ENCODE measurements at places on chromosomes 2 and 18. TPM values are rescaled to one million over a fixed set of nuclear protein-coding genes. Genes with fewer than 3 reads are reported as not detected.

The SOS1 gene
- total RNA-seq, result 27.6 TPM

The GLI2 gene
- 3.3 TPM for total RNA-seq

The RSAD2 gene
- total RNA-seq, result 1.7 TPM

The AMER3 gene
- total RNA-seq, result not detected

The SAG gene
- total RNA-seq, result not detected

The ATG4B gene
- total RNA-seq, result 30.0 TPM

The DLGAP1 gene
- 0.51 TPM for total RNA-seq

The SULT1C4 gene
- 0.26 TPM for total RNA-seq

The VIT gene
- total RNA-seq, result 0.77 TPM

The IGFBP2 gene
- total RNA-seq, result 36.3 TPM

GRCh38 chr2:235543128-235543750 lies 49.4 kb downstream of the AGAP1 start:
- no peak overlapping the region for H3K27ac ChIP-seq
- H3K36me3 ChIP-seq, result no peaks in the 10 kb centered on the region
- H3K4me1 ChIP-seq, result no peaks in the 10 kb centered on the region
- no peaks in the 10 kb centered on the region for H3K27me3 ChIP-seq
- no peak for DNase-seq
- H3K4me3 ChIP-seq, result no peak overlapping the region

DNA sequence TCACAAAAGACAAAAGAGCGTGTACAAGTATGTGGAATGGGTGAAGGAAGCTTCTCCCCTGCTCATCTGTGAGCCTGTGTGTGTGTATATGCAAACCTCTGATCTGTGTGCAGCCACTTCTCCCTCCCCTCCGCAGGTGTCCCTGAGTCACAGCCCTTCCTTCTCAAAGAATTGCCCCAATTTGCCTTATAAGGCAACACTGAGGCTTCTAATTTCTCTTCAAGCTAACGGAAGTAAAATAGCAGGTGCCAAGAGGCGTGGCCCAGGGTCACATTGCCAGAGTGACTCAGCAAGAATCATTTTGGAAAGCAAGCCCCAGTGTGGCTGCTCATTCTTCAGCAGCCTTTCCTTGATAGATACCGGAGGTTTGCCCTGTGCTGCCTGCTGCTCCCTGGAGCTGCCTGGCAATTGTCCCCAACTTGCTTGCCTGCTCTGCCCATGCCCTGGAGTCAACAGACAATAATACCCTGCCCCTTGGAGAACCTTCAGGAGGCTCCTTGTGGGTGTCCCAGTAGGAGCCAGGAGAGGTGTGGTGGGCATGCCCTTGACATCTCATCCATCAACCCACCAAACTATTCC lies 37.3 kb upstream of the BMP10 start:
- H3K27ac ChIP-seq, result peak overlapping the region; percentile 6
- H3K36me3 ChIP-seq, result no peaks in the 10 kb centered on the region
- H3K4me1 ChIP-seq, result peaks cover 7% of the 10 kb centered on the region
- H3K4me3 ChIP-seq, result no peak overlapping the region
- H3K27me3 ChIP-seq, result no peaks in the 10 kb centered on the region

DNA sequence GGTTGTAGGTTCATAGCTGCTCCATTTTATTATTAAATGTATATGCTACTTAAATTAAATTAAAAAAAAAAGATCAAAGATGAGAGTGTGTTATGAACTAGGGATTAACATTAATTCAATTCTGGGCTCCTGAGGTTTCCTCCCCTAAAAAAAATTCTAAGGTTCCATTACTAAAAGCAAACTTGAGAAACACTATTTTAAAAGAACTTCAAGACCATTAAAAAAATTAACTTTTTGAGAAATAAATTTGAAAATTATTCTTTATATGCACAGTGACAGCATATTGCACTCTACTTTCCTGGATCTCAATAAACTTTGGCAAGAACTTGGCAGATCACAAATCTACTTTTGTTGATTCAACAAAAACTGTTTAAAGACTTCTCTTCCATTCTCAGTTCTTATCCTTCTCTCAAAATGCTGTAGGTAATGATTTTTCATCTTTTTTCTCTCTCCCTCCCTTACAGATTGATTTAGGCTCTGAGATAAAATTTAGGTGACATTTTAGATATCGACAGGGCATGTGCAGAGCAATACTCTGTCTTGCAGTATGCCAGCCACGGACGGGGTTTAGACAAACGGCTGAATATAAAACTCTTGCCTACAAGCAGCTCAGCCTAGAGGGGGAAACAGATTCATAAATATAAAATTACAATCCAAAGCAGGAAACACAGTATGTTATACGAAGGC lies 592 bp upstream of the MARS2 start:
- no peak for DNase-seq
- H3K4me1 ChIP-seq, result peaks cover 8% of the 10 kb centered on the region
- no peaks in the 10 kb centered on the region for H3K27me3 ChIP-seq

DNA sequence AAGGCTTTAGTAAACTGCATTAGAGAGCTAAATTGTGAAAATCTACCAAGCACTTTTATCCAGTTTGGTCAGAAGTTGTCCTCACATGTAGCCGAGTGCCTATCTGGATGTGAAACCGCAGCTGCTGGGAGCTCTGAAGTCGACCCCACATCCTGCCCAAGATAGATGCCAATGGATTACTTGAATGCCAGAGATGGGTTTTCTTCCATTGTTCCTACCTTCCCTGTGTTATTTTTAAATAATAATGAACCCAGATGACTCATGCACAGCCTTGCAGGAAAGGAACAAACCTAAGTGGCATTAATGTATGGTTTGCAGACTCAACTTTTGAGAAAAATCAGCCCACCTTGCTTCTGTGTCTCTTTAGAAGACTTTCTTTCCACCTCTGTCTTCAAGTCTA lies 408.5 kb downstream of the FBXO15 start:
- no peaks in the 10 kb centered on the region for H3K36me3 ChIP-seq
- no peak overlapping the region for H3K27ac ChIP-seq
- no peaks in the 10 kb centered on the region for H3K4me1 ChIP-seq
- H3K27me3 ChIP-seq, result no peaks in the 10 kb centered on the region
- peak; percentile 85 for DNase-seq

GRCh38 chr2:215104226-215104625 lies 34.2 kb downstream of the ABCA12 start:
- DNase-seq, result no peak
- H3K27ac ChIP-seq, result no peak overlapping the region
- H3K4me1 ChIP-seq, result no peaks in the 10 kb centered on the region
- H3K4me3 ChIP-seq, result no peak overlapping the region
- H3K27me3 ChIP-seq, result no peaks in the 10 kb centered on the region
- H3K36me3 ChIP-seq, result no peaks in the 10 kb centered on the region

DNA sequence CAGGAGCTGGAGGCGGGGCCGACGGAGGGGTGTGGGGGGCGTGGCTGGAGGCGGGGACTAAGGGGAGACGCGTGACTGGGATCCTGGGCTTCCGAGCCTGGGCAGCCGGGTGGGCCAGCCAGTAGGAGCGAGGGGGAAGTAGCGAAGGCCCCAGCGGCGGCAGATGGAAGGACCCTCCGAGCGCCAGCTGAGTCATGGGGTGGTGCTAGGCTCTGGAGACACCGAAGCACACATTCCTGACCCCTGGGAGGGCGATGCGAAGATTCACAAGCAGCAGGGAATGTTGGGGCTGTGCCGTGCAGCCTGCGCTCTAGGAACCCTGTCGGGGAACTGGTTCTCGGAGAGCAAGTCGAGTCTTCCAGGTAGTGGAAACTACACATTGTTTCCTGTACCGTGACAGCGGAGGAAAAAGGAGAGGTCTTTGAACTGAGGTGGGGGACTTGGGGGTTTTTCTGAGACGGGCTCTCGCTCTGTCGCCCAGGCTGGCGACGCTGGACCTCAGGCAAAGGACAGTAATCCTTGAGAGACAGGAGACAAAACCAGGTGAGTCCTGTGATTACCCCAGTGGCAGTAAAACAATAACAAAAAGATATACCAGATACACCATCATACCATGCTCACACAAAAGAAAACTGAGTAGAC lies 650 bp upstream of the AFG3L2 start:
- H3K27me3 ChIP-seq, result no peaks in the 10 kb centered on the region
- DNase-seq, result no peak
- peak overlapping the region; percentile 65 for H3K4me3 ChIP-seq

DNA sequence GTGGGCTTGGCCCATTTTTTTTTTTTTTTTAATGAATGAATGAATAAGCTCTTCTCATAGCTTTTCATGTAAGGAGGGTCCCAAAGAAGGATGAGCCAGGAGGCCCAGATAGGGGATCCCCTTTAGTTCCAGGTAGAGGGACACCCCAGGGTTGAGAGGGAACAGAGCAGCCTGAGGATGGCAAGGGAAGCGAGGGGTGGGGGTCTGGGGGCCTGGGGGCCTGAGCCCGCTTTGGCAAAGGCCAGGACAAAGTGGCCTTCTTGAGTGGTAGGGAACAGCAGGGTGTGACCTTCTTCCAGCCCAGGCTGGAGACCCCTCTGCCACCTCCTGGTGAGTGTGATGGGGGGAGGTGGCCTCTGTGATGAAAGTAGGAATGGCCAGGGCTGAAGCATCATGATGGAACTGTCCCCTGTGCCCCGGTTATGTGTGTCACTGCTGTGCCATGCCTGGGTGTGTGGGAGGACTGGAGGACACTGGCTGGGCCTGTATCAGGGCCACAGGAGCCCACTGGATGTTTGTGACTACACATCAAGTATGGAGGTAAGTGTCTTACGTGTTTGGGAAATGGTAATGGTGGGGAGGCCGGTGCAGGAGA lies 263.5 kb upstream of the HDAC4 start:
- no peak for DNase-seq
- no peak overlapping the region for H3K4me3 ChIP-seq
- no peaks in the 10 kb centered on the region for H3K4me1 ChIP-seq
- H3K27me3 ChIP-seq, result no peaks in the 10 kb centered on the region
- no peaks in the 10 kb centered on the region for H3K36me3 ChIP-seq

GRCh38 chr2:159728629-159729028 lies 16.3 kb downstream of the MARCHF7 start:
- no peak for DNase-seq
- no peak overlapping the region for H3K4me3 ChIP-seq
- no peak overlapping the region for H3K27ac ChIP-seq

DNA sequence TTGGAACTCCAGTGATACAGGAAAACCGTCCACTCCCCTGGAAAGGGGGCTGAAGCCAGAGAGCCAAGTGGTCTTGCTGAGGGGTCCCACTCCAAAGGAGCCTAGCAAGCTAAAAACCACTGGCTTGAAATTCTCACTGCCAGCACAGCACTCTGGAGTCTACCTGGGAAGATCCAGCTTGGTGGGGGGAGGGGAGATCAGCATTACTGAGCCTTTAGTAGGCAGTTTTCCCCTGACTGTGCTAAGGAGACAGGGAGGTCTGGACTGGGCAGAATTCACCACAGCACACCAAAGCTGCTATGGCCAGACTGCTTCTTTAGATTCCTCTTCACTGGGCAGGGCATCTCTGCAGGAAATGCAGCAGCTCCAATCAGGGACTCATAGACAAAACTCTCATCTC lies 510.7 kb upstream of the LRRTM1 start:
- no peaks in the 10 kb centered on the region for H3K4me1 ChIP-seq
- H3K36me3 ChIP-seq, result no peaks in the 10 kb centered on the region
- H3K27ac ChIP-seq, result no peak overlapping the region
- DNase-seq, result no peak

- no peaks in the 10 kb centered on the region for H3K36me3 ChIP-seq
- H3K4me3 ChIP-seq, result no peak overlapping the region
- no peak for DNase-seq
- no peaks in the 10 kb centered on the region for H3K4me1 ChIP-seq
Measured at GRCh38 chr2:239930378-239930777, 94.8 kb downstream of the NDUFA10 start.

DNA sequence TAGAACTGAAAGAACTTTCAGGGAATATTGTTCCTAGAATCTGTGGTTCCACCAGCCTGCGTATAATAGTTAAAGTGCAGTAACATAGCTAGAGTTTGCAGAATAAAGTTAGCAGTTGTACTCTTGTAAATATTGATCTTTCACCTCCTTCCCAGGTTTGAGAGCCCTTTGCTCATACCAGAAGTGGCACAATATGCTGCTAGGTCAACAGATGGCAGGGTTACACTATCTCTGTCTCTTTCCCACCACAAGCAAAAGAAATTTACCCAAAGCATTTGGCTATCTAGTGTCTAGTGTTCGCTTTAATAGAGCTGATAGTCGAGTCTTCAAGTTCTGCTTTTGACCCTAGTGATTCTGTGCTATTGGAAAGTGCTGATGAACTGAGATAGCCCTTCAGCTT lies 119.0 kb upstream of the KLHL14 start:
- H3K4me1 ChIP-seq, result no peaks in the 10 kb centered on the region
- no peak overlapping the region for H3K4me3 ChIP-seq
- H3K27ac ChIP-seq, result no peak overlapping the region
- H3K36me3 ChIP-seq, result no peaks in the 10 kb centered on the region

DNA sequence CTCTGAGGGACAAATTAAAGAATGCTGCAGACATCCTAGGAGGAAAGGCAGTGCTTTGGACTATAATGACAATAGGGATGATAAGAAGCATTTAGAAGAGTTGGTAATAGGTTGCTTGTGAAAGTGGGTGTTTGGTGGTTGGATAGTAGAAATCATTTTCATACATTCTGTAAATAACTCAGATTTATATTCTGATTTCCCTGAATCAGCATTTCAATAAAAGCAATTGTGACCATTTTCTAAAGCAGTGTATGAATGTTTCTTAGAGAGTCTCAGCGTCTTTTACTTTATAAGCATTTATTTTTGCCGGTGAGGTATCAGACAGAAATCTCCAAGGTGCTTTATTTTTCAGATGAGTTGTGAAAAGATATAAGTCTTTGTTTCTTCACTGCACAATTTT lies 1099.0 kb upstream of the LRRTM1 start:
- no peaks in the 10 kb centered on the region for H3K4me1 ChIP-seq
- no peak overlapping the region for H3K4me3 ChIP-seq
- no peaks in the 10 kb centered on the region for H3K27me3 ChIP-seq
- H3K27ac ChIP-seq, result no peak overlapping the region
- no peak for DNase-seq

GRCh38 chr18:45496741-45497140 lies 118.5 kb upstream of the SLC14A2 start:
- H3K36me3 ChIP-seq, result no peaks in the 10 kb centered on the region
- no peaks in the 10 kb centered on the region for H3K27me3 ChIP-seq
- no peak overlapping the region for H3K27ac ChIP-seq

- peaks cover 18% of the 10 kb centered on the region for H3K4me1 ChIP-seq
- H3K4me3 ChIP-seq, result no peak overlapping the region
- H3K27me3 ChIP-seq, result no peaks in the 10 kb centered on the region
- DNase-seq, result no peak
Measured at GRCh38 chr2:74892609-74893008, 58.7 kb downstream of the HK2 start.

- H3K27me3 ChIP-seq, result no peaks in the 10 kb centered on the region
- peak; percentile 79 for DNase-seq
- no peaks in the 10 kb centered on the region for H3K36me3 ChIP-seq
- peaks cover 5% of the 10 kb centered on the region for H3K4me1 ChIP-seq
- H3K27ac ChIP-seq, result peak overlapping the region; percentile 69
- H3K4me3 ChIP-seq, result no peak overlapping the region
Measured at GRCh38 chr2:29606104-29607037, 315.0 kb downstream of the ALK start.
